ENCODE measurements at places on chromosomes 11 and 22.

DNA sequence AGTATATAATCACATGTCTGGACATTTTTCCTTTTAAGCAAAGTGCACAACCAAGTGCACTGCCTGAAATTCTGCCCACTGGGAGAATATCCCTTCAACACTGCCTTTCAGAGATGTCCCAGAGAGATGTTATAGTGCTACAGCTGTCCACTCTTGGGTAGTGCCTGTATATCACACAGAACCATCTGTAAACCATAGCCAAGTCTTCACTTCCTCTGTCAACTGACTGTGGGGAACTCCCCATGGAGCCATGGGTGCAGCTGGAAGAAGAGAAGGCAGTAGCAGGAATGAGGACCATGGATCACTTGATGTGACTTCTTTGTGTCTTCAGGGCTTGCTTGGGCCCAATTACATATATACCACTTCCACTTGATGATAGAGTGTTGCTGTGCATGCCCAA lies 44.6 kb upstream of the LIN7C start:
- DNase-seq, result no peak

- DNase-seq, result no peak
Observed at GRCh38 chr11:77450227-77450626, 23.7 kb downstream of the PAK1 start.

DNA sequence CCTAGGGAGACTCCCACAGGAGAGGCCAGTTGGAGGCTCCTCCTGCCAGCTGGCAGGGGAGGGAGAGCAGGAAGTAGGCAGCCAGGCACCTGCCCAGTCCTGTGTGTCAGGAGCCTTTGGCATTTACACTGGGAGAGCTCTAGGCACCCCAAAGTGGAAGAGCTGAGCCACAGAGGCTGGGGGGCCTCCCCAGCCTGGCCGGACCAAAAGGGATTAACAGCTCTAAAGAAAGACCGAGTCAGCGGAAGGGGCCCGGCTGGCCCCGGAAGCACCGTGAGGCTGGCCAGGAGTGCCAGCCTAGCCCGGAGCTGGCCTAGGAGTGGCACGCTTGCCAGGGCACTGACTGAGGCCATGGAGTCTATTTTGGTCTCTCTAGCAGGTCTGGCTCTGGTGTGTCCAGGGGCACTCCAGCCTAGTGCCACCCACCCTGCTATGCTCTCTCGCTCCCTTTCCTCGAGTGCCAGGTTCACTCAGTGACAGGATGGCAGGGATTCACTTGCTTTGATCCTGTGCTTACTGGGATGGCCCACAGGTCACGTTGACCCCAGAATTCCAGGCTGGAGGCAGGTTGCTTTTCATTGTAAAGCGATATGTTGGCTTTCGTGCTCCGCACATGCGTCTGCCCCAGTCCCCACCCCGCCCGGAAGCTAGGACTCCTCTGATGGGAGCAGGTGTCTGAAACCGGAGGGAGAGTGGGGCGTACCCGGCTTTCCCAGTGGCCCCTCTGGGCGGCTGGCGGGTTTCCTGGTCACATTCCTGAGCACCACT lies 3.3 kb upstream of the KMT5B start:
- no peak for DNase-seq

DNA sequence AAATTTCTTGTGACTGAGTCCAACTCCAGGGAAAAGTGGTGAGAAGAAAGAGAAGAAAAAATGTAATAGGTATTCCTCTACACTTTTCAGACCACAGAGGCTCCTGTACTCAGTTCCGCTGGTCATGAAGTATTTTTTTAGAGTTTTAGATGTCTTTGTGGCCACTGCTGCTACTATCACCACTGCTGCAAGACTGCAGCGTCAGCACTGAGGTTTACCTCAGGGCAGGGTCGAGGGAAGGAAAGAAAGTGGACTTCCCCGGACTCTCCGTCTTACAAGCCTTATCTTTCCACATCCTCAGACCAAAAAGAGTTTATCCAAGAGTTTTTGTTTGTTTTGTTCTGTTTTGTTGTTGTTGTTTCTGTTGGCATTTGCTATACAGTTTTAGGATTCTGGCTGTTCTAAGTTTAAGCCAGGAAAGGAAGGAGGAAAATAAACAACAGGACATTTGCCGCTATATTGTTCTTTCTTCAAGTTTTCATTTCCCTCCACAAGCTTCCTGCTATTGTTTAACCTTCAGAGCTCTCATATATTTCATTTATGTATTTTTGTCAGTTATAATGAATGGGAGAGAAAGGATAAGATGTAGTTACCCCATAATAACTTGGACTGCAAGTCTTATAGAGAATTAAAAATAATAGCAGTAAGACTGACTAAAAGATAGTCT lies 919.3 kb downstream of the NTM start:
- DNase-seq, result no peak

- DNase-seq, result no peak
Observed at GRCh38 chr22:41459431-41459830, 9.1 kb downstream of the PHF5A start.

All from GM23338 (cell line).